ENCODE measurements at places on chromosomes 1 and 21.

- no peak for DNase-seq
These were observed 1613.6 kb upstream of the PRMT6 start for GRCh38 chr1:105442901-105443300.

- DNase-seq = no peak
These were observed 50.5 kb downstream of the SIK1 start for GRCh38 chr21:43376478-43376882.

- no peak for DNase-seq
These were observed 4.3 kb upstream of the GLUL start for GRCh38 chr1:182395906-182396305.

- no peak for DNase-seq
These were observed 1623.3 kb upstream of the B3GALT2 start for GRCh38 chr1:194809665-194810064.

DNA sequence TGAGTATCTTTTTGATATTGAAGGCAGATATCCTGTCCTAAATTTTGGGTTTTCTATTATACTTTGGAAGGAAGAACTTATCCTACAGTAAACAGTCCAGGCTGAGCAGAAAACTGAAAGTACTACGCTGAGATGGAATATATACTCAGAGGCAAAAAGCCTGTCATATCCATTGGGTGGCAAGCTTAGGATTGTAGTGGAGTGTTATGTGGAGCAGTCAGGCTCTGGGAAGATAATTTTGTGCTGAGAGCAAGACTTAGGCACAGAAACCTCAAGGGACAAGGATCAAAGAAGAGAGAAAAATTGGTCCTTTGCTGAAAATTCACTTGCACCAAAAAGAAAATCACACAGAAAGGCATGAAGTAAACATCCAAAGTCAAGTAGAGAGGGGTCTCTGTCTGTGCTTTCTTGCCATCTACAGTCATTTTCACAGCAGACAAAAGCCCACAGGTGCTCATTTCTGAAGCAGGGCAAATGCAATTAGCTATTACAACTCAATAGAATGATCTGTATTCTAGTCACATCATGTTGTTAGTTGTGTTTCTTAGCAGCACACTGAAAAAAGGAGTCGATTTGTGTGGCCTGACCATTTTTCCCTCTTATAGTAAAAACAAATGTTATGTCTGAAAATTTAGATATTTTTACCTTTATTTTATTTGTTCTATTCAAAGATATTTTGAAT lies 38.5 kb downstream of the CRB1 start:
- no peak for DNase-seq

GRCh38 chr1:55382806-55383305 lies 167.7 kb upstream of the USP24 start:
- peak; percentile 38 for DNase-seq

GRCh38 chr1:215273838-215274516 lies 191.4 kb downstream of the KCNK2 start:
- no peak for DNase-seq

GRCh38 chr21:27804515-27804914 lies 837.6 kb upstream of the ADAMTS5 start:
- no peak for DNase-seq

Data from ureter (tissue), 1 donor.